Stimulated activated naive CD8-positive, alpha-beta T cell treated with anti-CD3 and anti-CD28 coated beads, Interleukin-15, Interleukin-2, amounts not matched to agents 100 U/mL and 50 U/mL, for 24 hours (primary cell): ENCODE measurements at places on chromosomes 5 and 9.

GRCh38 chr5:78361631-78361993 is 1.2 kb downstream of the SCAMP1 start:
- no peak for DNase-seq

GRCh38 chr5:33162057-33162456 is 278.7 kb upstream of the TARS1 start:
- DNase-seq, result no peak

DNA sequence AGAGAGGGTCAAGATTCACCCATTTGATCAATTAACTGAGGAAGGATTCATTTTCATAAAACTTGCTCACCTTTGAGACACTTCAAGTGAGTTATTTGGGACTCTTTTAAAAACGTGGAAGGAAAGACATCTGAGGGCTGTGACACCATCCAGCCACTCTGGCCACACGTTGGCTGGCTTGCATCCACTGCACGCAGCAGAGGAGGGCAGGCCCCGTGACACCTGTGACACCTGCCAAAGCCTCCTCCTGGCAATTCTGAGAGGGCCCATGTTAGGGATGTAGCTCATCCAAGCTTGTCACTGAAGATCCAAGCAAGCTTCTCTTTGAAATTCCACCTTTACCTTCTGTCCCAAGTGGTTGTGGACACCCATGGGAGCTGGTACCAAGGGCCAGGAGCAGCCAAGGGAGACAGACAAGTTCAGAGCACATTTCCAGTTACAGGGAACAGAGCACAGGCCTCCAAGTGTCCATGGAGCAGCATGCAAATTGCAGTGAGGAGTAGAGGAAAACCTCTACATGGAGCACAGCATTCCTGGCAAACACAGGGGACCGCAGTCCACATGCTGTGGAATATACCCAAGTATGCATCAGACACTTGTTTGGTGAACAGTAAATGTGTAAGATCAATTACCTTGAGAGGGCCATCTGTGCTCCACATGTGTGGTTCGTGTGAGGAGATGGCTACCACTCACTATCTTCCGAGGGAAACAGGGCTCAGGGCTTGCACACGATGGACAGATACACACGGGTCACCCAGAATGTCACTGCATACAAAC is 4.8 kb downstream of the PRSS3 start:
- DNase-seq, result no peak

DNA sequence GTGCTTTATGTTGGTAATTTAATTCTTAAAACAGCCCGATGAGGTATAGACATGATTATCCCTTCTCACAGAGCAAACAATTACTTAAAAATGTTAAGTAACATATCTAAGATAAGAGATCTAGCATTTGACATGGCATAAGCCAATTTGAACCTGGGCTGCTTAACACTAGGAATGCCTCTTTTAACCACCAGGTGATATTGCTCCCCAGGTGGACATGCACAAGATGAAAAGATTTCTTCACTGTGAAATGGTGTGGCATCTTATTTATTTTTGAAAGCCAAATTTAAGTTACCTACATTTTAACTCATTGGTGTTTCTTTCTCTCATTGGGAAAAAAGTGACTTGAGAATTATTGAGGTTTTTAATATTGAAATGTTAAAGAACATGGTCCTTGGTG is 15.8 kb upstream of the LRRC70 start:
- no peak for DNase-seq

- DNase-seq, result no peak
Observed at GRCh38 chr9:76095585-76095984, 205.1 kb downstream of the PCSK5 start.

DNA sequence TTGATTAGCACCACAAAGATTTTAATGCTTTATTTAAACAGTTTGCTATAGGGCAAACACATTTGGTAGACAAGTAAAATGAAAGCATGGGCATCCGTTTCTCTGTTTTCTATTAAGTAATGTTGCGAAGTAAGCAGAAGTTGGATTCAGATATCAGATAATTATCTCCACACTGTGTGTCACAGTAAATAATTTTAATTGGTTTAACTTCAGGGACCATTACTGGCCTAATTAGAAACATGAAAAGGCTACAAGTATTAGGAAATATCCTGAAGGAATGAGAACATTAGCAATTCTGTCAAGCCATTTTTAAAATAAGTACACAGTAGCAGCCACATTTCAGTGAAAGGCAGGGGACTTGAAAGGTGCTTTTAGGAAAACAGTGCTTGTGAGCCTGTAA is 975.4 kb downstream of the NR2F1-AS1 start:
- DNase-seq, result no peak

DNA sequence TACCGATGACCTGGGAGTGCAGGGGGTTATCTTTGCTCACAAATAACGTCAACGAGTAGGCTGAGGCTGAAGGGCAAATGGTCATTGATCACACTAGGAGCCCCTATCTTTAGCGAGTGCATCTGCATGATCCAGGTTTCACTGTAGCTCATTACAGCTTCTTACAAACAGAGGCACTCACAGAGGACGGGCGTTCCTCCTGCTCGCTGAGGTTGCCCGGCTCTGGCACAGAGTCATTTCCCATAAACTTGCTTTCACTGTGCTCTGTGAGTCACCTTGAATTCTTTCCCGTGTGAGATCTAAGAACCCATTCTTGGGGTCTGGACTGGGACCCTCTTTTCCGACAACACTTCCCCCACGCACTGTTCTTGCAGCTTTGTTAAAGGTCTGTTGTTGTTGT is 1.9 kb upstream of the PAEP start:
- DNase-seq, result no peak

GRCh38 chr9:15354713-15355112 is 47.7 kb upstream of the TTC39B start:
- DNase-seq, result no peak

DNA sequence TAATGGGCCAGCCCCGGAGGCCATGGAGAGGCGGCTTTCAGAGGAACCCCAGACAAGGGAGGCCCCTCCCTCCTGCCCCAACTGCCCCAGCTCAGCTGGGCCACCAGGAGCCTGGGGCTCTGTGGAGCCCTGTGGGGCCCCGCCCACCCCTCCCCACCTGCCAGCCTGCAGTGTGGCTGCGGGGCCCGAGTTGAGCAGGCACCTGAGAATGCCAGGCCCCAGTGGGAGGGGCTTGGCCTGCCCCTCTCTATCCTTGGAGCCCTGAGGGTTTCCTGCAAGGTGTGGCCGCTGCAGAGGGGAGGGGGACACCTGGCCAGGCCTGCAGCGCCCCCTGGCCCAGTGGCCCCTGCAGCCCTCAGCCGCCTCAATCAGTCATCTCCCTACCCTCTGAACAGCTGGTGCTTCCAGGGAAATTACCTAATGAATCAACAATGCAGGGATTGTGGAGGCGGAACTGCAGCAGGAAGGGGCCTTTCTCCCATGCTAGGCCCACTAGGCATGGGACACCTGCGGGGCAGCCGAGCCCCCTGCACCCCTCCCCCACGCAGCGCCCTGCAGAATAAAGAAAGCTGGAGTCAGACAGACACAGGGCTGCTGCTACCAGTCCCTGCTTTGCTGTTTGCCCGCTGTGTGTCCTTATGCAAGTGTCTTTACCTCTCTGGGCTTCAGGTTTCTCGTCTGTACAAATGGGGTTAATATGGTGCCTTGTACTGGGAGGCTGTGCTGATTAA is 48.0 kb downstream of the LMX1B start:
- no peak for DNase-seq

DNA sequence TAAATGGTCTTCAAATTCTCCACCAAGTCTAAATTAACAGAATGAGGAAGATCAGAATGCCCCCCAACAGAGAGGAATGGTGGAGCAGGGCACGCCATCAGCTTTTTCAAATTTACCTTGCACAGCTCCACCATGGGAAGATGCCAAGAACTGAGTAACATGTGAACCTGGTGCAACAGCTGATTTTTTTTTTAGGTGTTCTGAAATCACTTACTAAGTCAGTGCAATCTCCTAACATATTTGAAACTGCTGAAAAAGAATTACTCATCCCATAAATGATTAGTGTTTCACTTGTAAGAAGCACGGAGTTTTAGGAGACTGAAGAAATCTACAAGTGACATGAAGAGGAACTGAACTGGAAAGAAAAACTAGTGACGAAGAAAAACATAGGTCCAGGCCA is 5.1 kb downstream of the TMEM245 start:
- no peak for DNase-seq

DNA sequence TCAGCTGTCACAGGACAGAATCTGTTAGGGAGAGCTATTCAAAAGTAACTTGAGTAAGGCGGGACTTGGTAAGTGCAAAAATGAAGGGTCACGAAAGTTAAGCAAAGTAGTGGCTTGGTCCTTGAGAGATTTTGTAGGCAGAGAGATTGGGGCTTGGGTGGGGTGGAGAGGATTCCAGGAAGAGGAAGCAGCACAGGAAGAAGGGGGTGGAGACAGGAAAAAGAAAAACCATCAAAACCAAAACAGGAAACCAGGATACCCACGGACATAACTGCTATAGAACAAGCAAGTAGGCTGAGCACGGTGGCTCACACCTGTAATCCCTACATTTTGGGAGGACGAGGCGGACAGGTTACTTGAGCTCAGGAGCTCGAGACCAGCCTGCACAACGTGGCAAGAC is 3.7 kb downstream of the ROPN1L start:
- DNase-seq, result no peak

- no peak for DNase-seq
Observed at GRCh38 chr5:116529615-116530014, 45.0 kb downstream of the SEMA6A start.
